MM.1S (cell line): ENCODE measurements at places on chromosomes 16 and 17.

DNA sequence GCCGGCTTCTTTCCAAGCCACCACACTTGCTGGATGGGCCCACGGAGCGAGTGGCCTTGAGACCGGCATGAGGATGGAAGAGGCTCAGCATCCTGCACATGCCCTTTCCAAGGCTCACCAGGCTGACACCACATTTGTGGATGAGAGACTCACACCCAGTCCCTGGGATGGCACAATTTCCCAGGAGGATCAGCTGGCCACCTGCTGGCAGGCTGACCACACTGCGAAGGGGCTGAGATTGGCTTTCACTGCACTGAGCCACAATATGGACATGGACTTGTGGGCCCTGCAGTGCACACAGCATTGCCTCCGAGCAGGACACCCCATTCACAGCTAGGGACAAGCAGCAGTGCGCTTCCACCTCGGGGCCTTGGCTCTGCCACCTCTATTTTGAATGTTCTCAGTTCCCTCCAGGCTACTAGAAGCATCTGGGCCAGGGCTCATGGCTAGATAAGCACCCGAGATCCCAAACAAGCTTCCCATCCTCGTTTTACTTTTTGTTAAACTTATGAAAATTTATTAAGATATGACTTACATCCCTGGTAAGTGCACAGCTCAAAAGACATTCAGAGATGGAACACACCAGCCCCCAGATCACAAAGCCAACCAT lies 25.3 kb upstream of the KSR1 start:
- no peaks in the 10 kb centered on the region for H3K27me3 ChIP-seq
- H3K36me3 ChIP-seq: no peaks in the 10 kb centered on the region
- no peak for DNase-seq
- no peak overlapping the region for H3K4me3 ChIP-seq
- H3K27ac ChIP-seq: no peak overlapping the region

GRCh38 chr17:18326572-18326971 lies 11.5 kb downstream of the SMCR8 start:
- H3K27ac ChIP-seq: peak overlapping the region; percentile 93
- peak overlapping the region; percentile 8; the same call in 1 of the 2 replicates for H3K4me3 ChIP-seq
- DNase-seq: no peak

- no peak overlapping the region for H3K4me3 ChIP-seq
- no peaks in the 10 kb centered on the region for H3K36me3 ChIP-seq
- DNase-seq: no peak
- H3K27ac ChIP-seq: no peak overlapping the region
These were observed 171.2 kb upstream of the SDK2 start for GRCh38 chr17:73815474-73815873.

DNA sequence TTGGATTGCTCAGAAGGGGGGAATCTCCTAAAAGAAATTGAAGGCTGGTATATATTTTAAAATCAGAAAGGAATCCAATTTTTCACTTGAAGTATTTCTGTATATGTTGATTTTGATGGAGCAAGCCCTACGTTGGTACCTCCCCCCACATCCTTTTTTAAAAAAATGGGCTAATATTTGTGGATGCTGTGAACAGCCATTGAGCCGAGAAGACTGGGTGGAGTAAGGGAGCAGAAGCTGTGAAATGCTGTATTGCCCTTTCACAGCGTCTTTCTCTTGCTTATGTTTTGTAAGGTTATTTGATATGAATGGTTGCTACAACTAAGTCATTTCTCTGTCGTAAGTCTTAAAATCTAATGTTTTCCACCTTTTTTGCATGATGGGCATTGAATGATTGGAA lies 2.3 kb downstream of the PAFAH1B1 start:
- peak overlapping the region; percentile 86 for H3K4me3 ChIP-seq
- no peaks in the 10 kb centered on the region for H3K36me3 ChIP-seq
- DNase-seq: no peak
- no peak overlapping the region for H3K27ac ChIP-seq

GRCh38 chr17:35087731-35088355 lies 24.3 kb upstream of the RFFL start:
- no peaks in the 10 kb centered on the region for H3K36me3 ChIP-seq
- no peaks in the 10 kb centered on the region for H3K27me3 ChIP-seq

DNA sequence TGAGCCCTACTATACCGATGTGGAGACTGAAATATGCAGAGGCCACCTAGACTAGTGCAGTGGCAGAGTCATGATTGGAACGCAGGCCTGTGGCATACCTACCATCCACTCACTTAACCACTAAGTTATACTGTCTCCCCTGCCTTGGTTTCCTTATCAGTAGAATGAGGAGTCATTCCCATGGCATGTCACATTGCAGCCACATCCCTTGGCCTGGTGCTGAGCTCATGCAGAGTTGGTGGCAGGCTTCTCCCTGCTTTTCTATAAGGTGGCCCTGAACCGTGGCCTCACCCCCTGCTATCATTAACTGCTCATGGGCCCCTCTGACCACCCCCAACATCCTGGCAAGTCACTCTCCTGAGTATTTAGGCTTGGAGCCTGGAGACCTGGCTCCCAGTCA lies 212.5 kb downstream of the KATNIP start:
- no peaks in the 10 kb centered on the region for H3K36me3 ChIP-seq
- no peaks in the 10 kb centered on the region for H3K27me3 ChIP-seq
- no peak for DNase-seq
- H3K27ac ChIP-seq: no peak overlapping the region
- H3K4me3 ChIP-seq: no peak overlapping the region
- H3K4me1 ChIP-seq: no peaks in the 10 kb centered on the region

DNA sequence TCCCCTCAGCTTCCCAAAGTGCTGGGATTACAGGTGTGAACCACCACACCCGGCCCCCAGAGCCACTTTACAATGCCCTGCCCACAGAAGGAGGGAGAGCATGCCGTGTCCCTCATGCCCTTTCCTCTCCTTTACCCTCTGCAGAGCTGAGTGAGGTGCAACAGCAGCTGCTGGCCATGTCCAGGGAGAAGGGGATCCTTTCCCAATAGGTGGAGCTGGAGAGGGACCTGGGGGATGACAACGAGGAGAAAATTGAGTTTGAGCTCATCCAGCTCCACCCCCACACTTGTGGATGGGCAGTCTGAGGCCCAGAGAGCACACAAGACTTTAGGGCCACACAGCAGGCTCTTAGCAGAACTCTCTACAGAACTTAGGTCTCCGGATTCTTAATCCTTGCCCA lies 7.9 kb upstream of the GSDMA start:
- H3K4me1 ChIP-seq: peaks cover 13% of the 10 kb centered on the region
- H3K4me3 ChIP-seq: no peak overlapping the region
- H3K27ac ChIP-seq: no peak overlapping the region
- DNase-seq: no peak
- no peaks in the 10 kb centered on the region for H3K36me3 ChIP-seq
- 0 out of 2 replicates have a peak, but pooled peaks cover 4% of the 10 kb centered on the region for H3K27me3 ChIP-seq

DNA sequence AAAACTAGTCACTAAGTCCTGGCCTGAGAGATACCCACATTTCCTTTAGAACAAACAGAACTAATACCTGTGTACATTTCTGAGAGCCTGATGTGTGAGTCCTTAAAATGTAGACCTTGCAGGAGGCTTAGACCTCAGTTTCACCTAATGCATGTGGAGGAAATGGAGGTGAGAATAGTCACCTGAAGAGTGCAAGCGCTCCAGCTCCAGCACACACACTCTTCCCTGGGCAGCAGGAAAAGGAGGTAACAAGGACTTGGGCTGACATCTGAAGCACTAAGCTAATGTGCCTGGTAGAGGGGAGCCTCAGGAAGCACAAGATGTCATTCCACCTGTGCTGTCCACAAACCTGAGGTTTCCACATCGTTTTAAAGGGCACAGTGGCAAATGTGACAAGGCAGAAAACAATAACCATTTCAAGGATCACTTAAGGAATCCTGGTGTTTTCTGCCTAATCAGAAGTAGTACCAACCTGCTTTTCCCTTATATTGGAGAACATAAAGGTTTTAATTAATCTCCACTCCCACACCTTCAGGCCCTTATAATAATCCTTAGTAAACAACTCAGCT lies 17.2 kb upstream of the RSL1D1 start:
- no peak overlapping the region for H3K27ac ChIP-seq
- H3K36me3 ChIP-seq: peaks cover 11% of the 10 kb centered on the region
- no peaks in the 10 kb centered on the region for H3K4me1 ChIP-seq
- no peaks in the 10 kb centered on the region for H3K27me3 ChIP-seq
- DNase-seq: no peak

DNA sequence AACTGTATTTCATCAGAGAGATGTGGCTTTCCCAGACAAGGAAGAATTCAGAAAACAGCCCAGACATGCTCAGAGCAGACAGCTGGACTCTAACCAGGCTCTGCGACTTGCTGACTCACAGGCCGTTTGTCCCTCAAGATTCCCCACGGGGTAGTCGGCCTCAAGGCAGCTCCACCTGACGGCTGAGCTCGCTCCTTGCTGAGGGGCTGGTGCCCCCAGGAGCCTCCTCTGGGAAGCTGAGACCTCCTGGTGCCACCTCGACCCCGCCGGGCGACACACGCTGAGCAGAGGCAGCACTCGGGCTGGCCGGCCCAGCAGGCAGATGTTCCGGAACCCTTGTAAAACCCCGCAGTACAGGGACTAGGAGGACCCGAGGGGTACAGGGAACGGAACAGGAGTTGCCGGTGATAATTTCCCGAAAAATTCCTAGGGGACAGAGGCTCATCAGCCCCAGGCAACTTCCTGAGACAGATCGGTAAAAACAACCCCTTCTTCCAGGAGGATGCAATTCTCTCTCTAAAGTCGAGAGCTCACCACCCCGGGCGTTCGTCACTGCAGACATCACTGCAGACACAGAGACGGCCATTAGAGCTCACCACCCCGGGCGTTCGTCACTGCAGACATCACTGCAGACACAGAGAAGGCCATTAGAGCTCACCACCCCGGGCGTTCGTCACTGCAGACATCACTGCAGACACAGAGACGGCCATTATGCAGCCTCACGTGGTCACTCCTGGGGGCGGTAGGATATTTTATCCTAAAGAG lies 19.9 kb downstream of the RPH3AL start:
- H3K27me3 ChIP-seq: peaks cover 100% of the 10 kb centered on the region
- H3K4me1 ChIP-seq: no peaks in the 10 kb centered on the region
- H3K4me3 ChIP-seq: no peak overlapping the region
- no peak overlapping the region for H3K27ac ChIP-seq
- no peak for DNase-seq

DNA sequence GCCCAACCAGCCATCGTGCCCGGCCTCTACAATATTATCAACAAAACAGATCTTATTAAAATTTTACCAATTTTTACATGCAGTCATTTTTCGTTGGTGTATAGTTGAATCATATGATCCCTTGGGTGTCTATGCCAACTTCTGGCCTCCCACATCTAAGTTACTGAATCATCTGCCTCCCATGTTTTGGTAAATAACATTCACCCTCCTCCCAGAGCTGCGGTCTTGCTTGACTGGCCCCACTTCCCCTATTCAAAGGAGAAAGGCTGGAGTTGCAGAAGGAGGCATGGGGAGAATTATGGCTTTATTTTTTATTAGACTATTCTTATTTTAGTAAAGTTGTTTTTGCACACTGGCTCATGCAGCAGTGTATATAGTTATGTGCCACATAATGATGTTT lies 18.5 kb upstream of the CCL23 start:
- DNase-seq: no peak
- no peak overlapping the region for H3K27ac ChIP-seq
- no peak overlapping the region for H3K4me3 ChIP-seq
- H3K27me3 ChIP-seq: no peaks in the 10 kb centered on the region
- no peaks in the 10 kb centered on the region for H3K4me1 ChIP-seq
- no peaks in the 10 kb centered on the region for H3K36me3 ChIP-seq

DNA sequence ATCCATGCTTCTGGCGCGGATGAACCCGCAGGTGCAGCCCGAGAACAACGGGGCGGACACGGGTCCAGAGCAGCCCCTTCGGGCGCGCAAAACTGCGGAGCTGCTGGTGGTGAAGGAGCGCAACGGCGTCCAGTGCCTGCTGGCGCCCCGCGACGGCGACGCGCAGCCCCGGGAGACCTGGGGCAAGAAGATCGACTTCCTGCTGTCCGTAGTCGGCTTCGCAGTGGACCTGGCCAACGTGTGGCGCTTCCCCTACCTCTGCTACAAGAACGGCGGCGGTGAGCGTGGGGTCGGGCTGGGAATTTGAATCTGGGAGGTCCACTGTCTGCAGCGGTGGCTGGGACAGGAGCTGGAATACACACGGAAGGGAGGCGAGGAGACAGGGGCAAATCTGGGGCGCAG lies 904 bp downstream of the SLC6A2 start:
- H3K27ac ChIP-seq: no peak overlapping the region
- no peak for DNase-seq
- no peaks in the 10 kb centered on the region for H3K4me1 ChIP-seq
- H3K36me3 ChIP-seq: no peaks in the 10 kb centered on the region
- H3K4me3 ChIP-seq: no peak overlapping the region

DNA sequence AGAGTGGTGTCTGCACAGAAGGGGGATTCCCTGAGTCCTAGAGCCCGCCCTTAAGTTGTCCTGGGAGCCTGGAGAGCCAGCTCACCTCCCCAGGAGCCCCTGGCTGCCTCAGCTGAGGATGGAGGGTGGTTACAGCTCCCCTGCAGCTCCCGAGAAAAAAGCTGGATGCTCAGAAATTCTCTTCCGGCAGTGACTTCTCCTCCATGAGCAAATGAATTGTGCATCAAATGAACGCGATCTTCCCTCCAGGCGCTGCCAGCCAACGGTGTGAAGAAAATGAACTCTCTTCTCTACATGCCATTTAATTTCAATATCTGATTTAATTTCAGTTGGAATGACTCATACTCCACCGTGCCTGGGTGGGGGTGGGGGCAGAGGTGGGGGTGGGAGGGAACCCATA lies 14.3 kb upstream of the C16orf74 start:
- no peak for DNase-seq
- no peak overlapping the region for H3K4me3 ChIP-seq
- H3K27me3 ChIP-seq: peaks cover 9% of the 10 kb centered on the region
- no peaks in the 10 kb centered on the region for H3K4me1 ChIP-seq

DNA sequence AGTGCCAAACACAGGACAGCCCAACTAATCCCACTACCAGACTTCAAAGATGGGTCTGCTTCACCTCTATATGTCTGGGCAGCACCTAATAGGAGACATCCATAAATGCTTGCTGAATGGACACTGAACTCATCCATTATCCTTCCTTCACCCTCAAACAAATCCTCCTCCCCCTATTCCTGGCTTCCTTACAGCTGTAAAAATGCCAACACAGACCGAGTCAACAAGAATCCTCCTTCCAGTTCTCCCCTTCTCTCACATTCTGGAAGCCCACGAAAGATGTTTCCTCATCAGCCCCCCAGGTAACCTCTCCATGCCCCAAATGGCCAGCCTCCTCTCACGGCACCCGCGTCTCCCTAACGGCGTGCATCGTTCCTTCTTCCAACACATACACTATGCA lies 12.3 kb downstream of the PELP1 start:
- no peaks in the 10 kb centered on the region for H3K4me1 ChIP-seq
- H3K27me3 ChIP-seq: no peaks in the 10 kb centered on the region
- no peak overlapping the region for H3K27ac ChIP-seq
- H3K36me3 ChIP-seq: no peaks in the 10 kb centered on the region
- no peak for DNase-seq

DNA sequence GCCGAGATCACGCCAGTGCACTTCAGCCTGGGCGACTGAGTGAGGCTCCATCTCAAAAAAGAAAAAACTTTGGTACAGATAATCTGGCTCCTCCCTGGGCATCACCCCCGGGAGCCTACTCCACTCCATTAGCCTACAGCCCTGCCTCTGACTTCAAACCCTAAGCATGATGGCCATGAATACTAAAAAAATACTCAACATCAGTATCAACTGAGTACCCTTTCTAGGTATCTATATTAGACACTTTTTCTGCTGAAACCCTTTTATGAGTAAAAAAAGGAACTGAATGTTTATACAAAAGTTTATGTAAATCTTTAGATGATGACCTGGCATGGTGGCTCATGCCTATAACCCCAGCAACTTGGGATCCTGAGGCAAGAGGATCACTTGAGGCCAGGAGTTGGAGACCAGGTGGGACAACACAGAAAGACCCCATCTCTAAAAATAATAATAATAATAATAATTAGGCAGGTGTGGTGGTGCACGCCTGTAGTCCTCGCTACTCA lies 6.9 kb downstream of the RDM1 start:
- no peaks in the 10 kb centered on the region for H3K4me1 ChIP-seq
- no peak overlapping the region for H3K4me3 ChIP-seq
- no peaks in the 10 kb centered on the region for H3K36me3 ChIP-seq
- DNase-seq: no peak
